Fibroblast of upper back skin (primary cell): ENCODE measurements at places on chromosomes 3 and 15.

- DNase-seq, result no peak
These were observed 154.1 kb downstream of the EDEM1 start for GRCh38 chr3:5341610-5342009.

- DNase-seq, result no peak
These were observed 1207.6 kb downstream of the OTOL1 start for GRCh38 chr3:162704238-162704637.

- DNase-seq, result no peak
These were observed 44.8 kb upstream of the UBE2E1 start for GRCh38 chr3:23760871-23761373.

DNA sequence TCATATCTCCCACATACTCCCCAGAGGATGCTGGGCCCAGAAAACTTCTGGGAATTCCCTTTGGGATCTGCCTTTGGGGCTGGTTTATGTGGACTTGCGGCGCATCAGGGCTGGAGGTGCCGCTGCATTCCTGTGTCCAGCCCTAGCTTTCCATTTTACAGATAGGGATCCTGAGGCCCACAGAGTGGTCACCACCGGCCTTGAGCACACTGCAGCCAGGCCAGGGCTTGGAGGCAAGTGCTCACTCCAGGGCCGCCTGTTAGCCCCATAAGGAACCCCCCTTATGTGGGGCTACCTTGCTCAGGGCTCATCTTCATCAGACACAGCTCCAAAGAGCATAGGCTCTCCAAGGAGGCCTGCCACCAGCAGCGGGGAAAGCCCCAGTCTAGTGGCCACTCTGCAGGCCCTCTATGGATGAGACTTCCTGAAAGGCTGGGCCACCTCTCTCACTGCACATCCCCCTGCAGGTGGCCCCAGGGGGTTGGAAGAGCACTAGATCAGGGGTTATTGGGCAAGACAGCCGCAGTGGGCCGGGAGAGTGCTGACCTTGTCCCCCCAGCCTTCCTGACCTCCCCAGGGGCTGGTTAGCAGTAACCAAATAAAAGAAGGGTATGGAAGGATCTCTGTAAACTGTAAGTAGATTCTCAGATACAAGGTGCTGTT lies 9.2 kb upstream of the ATP2B2 start:
- DNase-seq, result no peak

DNA sequence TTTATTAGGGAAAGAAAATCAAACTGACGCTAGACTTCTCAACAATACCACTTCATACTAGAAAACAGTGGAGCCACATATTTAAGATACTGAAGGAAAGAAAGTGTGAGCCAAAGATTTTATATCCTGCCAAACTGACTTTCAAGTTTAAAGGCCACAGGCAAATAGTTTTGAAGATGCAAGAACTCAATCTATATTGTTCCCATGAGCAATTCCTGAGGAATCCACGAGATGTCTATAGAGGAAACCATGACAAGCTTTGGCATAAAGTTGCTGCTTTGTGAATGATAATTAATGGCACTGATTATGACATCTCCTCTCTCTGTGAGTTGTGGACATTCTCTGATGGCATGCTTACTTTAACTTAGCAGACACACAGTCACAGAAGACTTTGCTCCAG lies 276.1 kb upstream of the GOLGA6L4 start:
- peak; percentile 12 for DNase-seq

- DNase-seq, result no peak
These were observed 43.7 kb downstream of the PLXNA1 start for GRCh38 chr3:127026661-127027060.

DNA sequence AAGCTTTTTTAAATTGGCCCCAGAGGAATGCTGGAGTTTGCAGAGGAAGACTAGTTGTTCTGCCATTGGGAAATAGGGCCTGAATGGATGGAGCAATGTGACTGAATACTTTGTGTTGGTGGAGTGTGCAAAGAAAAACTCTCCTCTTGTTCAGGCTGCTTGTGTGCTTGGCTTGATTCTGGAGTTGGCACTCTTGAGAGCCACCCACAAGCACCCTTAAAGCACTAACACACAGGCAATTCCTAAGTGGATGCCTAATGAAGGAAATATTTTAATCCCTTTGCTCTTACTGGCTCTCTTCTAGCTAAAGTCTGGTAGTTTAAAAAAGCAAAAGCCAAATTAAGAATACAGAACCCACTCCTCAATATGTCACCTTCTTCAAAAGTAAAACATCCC lies 304.4 kb upstream of the C2CD4B start:
- peak; percentile 61 for DNase-seq

DNA sequence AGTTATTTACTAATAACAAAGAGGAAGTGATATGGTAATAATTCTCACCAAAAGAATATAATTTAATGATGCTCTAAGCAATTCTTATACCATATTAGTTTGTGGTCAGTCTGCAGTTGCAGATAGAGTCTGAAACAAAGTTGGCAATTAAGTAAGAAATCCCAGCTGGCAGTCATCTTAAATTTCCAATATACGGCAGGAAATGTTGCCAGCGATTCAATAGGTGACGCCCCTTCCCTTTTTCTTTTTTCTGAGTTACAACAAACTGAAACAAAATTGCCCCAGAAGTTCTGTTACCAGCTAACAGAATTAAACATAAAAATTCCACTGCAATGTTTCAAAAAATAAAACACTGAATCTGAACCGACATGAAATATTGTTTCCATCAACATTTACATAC lies 26.7 kb downstream of the LRRFIP2 start:
- DNase-seq, result no peak

DNA sequence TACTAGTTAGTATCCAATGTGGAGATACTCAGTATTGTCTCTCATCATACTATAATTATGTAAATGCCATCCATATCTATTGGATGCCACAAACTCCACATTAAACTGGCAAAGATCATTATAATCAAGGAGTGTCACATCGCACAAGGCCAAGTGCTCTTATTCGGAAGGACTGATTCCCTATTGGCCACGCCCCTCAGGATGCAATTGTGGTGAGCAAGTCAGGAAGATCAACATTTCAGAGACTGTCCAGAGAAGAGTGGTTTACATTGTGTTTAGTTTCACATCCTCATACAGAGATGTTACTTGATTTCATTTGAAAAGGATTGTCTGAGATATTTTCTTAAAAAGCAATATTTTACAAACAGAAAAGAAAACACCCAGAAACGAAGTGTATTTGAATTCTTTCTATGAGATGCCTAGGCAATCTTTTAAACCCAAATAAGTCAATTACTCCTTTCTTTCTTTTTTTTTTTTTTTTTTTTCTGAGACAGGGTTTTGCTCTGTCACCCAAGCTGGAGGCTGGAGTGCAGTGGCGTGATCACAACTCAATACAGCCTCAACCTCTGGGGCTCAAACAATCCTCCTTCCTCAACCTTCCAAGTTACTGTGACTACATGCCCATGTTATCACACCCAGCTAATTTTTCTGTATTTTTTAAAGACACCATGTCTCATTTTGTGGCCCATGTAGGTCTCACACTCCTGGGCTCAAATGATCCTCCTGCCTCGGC lies 369.1 kb downstream of the RBMS3 start:
- peak; percentile 51 for DNase-seq
